ENCODE measurements at places on chromosomes 6 and 20.

DNA sequence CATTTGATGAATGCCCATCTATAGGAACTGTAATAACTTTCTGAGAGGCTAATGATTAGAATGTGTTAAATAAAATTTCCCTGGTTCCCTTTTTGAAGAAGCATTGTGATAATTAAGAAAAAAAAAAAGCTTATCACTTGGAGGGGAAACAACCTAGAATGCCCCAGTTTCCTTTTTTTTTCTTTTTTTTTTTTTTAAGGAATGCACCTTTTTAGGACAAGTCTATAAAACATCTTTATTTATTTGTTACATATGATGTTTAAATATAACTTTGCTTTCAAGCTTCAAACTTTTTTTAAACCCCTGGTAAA, 7.3 kb upstream of the MRPS10 start:
- DNase-seq: no peak

- DNase-seq: no peak
Measured at GRCh38 chr6:137731600-137731959, 135.5 kb upstream of the TNFAIP3 start.

DNA sequence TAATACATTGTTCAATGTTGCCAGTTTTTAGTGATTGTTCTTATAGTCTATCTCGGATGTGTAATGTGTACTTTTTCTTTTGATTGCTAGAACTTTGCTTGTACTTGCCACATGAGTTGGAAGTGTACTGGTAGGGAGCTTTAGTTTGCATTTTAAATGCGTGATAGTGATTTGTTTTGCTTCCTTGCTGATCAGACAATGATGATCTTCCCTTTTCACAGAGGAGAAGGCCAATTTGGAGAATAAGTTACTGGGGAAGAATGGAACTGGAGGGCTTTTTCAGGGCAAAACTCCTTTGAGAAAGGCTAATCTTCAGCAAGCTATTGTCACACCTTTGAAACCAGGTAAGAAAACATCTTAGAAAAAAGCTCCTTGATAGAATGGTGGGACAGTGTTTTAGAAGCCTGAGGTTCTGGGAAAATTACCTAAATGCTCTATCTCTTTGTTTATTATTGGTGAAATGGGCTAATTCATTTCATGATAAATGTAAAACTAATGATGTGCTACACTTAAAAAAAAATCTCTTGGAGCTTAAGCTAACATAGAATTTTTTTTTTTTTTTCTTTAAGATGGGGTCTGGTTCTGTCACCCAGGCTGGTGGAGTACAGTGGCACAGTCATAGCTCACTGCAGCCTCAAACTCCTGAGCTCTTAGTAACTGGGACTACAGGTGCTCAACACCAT, 20.9 kb downstream of the TPX2 start:
- no peak for DNase-seq

- no peak for DNase-seq
Measured at GRCh38 chr6:91694016-91694654, 1107.3 kb upstream of the MAP3K7 start.

Measured in Panc1 (cell line).